ENCODE measurements at places on chromosomes 7 and 10.

DNA sequence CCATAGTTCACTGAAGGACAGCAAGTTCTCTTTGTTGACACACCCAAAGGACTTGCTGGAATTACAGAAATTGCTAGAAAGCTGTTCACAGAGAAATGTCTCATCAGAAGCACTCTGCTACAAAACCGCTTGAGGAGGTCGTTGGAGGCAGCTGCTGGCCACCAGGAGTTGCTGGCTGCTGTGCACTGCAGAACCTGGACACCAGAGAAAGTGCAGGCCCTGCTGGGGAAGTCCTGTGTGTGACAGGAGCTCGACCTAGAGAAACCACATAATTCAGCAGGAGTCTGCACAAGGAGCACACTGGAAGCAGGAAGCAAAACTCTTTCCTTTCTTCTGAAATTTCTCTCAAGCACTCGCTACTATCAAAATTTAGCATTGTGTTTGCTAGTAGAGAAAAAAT lies 461.5 kb upstream of the GHITM start:
- no peak for DNase-seq

DNA sequence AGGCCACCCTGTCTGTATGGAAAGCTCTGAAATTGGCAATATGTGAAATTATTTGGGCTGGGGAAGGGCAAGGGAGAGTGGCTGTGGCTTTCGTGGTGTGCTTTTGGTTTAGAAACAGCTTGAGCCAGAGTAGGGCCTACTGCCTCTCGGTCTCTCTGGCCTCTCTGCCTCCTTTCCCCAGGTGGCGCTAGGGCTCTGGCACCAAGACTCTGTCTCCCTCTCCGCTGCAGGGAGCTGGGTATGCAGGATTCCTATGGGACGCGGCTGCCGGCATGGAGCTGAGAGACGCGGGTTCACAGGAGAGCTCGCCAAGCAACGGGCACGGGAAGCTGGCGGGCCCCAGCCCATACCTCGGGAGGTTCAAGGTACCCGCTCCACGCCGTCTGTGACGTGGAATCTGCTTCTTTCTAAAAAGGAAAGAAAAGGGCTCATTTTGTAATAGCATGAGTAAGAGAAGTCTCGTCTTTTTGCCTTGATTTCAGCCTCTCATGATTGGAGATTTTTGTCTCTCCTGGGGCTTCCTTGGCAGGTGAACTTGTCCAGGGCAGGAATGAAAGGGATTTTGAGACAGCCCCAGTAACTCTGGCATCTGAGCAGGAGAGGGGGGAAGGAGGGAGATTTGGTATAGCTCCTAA lies 105.1 kb upstream of the ANLN start:
- no peak for DNase-seq

GRCh38 chr7:137454246-137454724 lies 110.8 kb upstream of the PTN start:
- peak; percentile 56 for DNase-seq

- DNase-seq: no peak
These were observed 159.4 kb upstream of the BMPER start for GRCh38 chr7:33745934-33746333.

- no peak for DNase-seq
These were observed 6.9 kb upstream of the LRMDA start for GRCh38 chr10:75424571-75424970.

GRCh38 chr7:137909042-137909441 lies 62.3 kb upstream of the DGKI start:
- no peak for DNase-seq

GRCh38 chr10:62046522-62047227 lies 145.2 kb downstream of the ARID5B start:
- DNase-seq: no peak

GRCh38 chr10:18500576-18500975 lies 150.8 kb downstream of the NSUN6 start:
- no peak for DNase-seq

GRCh38 chr7:134021836-134022235 lies 105.3 kb upstream of the LRGUK start:
- no peak for DNase-seq

DNA sequence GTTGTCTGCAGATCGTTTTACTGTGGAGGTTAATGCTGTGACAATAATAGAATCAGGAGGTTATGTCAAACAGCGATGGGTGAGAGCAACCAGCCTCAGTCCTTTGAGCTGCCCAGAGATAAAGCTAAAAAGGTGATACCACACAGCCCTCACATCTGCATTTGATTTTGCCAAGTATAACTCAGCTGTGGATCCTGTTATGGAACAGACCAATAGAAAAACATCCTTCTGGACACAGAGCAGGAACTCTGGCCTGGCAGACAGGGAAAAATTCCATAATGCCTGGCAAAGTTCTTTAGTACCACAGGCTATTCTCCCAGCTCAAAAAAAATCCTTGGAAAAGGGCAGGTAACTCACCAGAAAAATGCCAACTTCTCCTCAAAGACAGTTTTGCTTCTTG lies 87.1 kb upstream of the PDLIM1 start:
- DNase-seq: no peak

GRCh38 chr10:90999512-91000172 lies 78.8 kb upstream of the ANKRD1 start:
- no peak for DNase-seq

DNA sequence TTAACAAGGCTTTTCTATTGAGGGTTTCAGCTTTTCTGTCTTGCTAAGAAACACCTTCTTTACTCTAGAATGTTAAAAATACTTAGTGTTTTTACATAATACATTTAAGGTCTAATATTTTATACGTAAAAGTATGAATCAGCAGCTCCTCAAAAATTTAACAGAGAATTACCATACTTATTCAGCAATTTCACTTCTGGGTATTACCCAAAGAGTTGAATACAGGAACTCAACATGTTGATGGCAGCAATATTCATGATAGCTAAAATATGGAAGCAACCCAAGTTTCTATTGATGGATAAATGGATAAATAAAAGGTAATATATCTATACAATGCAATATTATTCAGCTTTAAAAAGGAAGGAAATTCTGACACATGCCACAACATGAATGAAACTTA lies 9.7 kb upstream of the OR13A1 start:
- no peak for DNase-seq

GRCh38 chr7:91325726-91326125 lies 61.5 kb downstream of the FZD1 start:
- DNase-seq: peak; percentile 71

DNA sequence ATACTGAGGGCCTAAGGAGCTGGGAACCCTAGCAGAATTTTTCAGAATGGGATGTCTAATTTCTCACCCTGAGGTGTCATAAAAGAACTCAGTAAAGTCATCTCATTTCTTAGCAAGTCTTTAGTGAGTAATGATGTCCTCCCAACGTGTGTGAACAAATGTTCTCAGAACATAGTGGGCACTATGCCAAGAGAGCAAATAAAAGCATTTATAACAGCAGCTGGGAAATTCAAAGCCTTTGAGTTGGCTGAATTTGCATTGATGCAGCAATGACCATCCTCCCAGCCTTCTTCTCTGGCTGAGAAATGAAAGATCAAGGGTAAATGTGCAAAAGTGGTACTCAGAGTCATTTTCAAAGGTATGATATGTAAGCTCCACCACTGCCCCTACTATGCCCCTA lies 109.4 kb downstream of the FAM107B start:
- no peak for DNase-seq

GRCh38 chr7:98354511-98355249 lies 46.2 kb downstream of the BAIAP2L1 start:
- no peak for DNase-seq

DNA sequence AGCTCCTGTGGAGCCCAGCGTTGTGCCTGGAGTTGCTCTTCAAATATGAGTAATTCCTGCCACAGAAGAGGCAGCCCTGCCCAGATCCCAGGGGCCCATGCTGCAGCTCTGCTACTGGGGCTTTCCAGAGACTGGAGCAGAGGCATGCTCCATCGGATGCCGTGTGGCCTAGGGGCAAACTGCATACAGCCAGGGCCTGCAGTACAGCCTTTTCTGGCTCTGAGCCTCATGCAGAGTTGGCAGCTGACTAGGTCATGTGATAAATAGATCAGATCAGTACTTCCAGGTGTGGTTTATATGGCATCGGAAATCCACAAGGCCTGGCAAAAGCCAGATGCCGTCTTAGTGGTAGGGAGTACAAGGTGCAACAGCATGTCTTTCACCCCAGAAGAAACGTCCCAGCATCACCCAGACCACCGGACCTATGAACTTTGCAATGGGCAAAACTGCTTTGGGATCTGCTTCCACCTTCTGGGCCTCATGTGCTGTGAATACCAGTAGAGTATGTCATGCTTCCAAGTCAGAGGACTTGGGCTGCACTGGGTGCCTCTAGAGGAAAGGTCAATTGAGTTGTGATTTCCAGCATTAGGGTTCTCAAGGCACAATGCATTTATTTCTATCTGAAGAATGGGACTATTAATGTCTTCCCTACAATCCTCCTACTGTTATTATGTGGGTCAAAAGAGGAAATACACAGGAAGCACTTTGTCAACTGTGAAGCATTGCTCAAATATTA lies 250.7 kb upstream of the ZNF32 start:
- no peak for DNase-seq

Measured in muscle of back (tissue), 13 donors.